BJ (cell line): ENCODE measurements at places on chromosomes 5 and 9.
A peak's percentile ranks its signal among the peaks of the same experiment; 100 is the strongest.

DNA sequence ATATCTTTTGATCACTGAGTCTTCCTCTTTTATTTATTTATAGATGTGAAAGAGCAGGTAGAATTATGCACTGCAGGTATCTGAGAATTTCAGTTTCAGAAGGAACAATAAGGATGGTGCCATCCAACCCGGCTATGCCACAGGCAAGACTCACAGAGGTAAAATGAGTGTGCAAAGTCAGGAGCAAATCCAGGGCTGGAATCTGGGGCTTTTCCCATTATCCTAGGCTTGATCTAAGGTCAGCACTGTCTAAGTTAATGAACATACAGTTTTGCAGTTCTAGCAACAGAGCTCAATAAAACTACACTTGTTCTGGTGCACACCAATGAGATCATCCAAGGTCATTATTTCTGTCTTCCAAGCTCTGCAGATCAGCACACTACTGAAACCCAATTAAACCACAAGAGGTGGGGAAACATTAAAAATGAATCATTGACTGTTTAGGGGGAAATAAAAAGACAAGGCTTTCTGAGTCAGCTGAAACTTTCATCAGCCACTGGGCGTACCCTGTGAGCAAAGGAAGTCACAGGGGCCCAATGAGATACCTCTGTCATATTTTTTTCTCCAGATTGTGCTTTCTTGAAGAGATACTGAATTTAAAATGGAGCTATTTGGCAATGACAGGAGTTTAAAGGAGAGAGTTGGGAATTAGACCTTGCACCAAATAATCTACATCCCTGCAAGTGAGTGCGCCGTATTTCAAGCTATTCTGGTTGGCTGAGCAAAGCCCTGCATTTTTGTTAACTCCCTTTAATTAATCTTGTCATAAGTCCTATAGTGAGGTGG lies 662.2 kb upstream of the ZNF608 start:
- DNase-seq: peak; percentile 81

DNA sequence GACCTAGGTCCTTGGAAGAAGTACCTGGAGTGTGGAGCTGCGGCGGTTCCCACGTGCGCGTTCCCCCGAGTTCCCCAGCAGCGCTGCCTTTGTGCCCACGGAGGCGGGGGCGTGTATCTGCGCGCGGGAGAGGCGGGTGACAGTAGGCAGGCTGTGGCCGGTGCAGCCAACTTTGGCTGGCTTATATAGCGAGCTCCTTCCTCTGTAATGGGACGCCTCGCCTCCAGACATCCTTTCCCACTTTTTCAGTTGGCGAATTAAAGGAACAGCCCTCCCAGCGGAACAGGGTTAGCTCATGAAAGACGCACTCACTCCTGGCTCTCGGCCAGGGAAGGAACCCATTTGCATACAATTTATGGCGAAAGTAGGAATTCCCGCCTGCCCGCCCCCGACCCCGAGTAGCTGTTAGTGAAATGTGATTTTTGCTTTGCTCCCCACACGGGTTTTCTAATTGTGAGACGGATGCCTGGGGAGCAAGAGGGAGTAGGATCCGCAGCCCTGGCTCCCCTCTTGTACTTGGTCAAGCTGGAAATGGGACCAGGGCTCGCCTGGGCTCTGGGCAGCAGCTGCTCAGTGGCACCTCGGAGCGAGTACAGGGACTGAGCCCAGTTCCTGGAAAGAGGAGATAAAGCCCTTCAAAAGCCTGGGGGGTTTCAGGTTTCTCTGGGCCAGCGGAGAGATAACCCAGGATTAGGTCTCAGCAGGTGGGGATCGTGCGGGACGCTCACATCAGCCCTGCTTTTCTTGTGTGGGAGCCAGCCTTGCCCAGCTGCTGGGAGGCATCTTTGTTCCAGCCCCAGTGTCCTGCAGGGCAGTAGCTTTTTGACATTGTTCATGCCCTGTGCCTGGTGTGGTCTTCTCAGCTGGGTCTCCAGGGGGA lies at the start of gene TNC:
Gene TNC (minus strand): TSS at position 159 of the 880 bp plus-strand sequence. CDS start 27,139 bp downstream, outside the sequence.
- no peak for DNase-seq

GRCh38 chr9:72203205-72203803 lies 54.1 kb downstream of the GDA start:
- no peak for DNase-seq

DNA sequence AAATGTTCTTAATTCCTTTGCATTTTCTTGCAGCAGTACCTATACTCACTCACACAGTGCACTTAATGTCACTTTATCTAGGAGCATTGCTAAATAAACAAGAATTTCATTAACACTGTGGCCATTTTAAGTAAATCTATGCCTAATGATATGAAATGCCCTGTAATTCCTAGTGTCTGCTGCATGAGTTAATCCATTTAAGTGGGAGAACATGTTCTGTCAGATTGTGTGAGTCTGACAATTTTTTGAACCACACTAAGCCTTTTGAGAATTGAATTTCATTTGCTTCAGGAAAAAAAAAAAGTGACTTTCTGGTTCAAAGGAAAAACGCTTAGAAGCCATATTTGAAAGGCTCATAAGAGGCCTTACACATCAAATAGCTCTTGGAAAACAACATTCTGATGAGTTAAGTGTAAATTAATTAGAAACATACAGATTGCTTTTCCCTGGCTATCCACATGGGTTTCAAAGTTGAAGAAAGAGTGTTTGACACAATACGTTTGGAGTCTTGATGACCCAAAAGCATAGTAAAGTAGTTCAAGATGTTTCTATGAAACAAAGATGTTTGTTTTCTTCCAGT lies 446.7 kb upstream of the GRAMD2B start:
- DNase-seq: no peak

- DNase-seq: no peak
Observed at GRCh38 chr9:89868100-89868499, 263.3 kb downstream of the GADD45G start.

DNA sequence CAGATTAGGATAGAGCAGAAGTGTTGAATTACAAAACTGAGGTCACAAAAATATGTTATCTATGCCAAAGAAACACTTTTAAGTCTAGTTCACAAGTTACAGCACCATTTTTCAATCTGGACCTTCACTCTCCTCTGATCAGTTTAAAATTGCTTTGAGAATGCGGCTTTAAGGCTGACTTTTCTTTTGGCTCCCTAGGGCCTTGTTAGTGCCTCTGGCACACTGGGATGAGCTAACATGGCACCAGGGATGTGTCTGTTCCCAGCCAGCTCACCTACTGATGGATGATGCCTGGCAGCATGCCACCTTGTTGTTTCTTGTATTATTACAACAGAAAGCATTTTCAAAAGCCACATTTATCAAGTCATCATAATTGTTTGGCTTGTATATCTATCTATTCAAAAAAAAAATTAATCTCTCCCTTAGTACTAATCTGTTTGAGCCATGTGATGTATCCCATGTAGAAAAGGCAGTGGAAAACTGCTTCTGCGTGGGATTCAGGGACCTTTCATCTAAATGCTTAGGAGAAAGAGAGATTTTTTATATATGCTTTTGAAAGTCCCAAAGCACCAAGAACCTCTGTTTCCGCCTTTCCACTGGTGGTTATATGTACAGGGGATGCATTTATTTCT lies 46.6 kb downstream of the ADAMTSL1 start:
- no peak for DNase-seq

GRCh38 chr9:13716601-13717321 lies 437.3 kb upstream of the MPDZ start:
- DNase-seq: no peak

GRCh38 chr5:132237670-132238069 lies 10.0 kb upstream of the P4HA2 start:
- DNase-seq: no peak
